Chondrocyte (in vitro differentiated cells): ENCODE measurements at places on chromosomes 1 and 21. TPM values are rescaled to one million over a fixed set of nuclear protein-coding genes. Genes with fewer than 3 reads are reported as not detected.

- H3K4me1 ChIP-seq, result peaks cover 6% of the 10 kb centered on the region
- no peak overlapping the region for H3K4me3 ChIP-seq
- peaks cover 9% of the 10 kb centered on the region for H3K36me3 ChIP-seq
- H3K27ac ChIP-seq, result no peak overlapping the region
Measured at GRCh38 chr1:18882486-18882885, 19.9 kb downstream of the ALDH4A1 start.

The PLXNA2 gene
- 22.0 to 37.9 TPM (median 24.9 TPM) in 3 replicates for total RNA-seq

DNA sequence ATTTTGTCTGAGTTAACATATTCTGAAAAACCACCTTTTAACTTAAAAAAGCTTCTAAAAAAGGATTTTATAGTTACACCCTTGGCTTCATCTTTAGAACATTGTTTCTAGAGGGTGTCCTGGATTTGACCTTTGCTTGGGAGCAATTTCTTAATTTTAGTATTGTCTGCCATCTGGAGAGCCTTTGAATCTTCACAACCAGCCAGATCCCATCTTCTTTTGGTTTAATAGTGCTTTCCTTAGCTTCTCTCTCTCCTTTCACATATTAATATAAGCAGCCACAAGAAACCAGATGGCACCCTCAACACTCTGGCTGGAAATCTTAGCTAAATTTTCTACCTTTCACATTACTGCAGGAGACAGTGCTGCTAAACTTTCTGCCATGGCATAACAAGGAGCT is 76.5 kb upstream of the TSPAN2 start:
- H3K27me3 ChIP-seq, result no peaks in the 10 kb centered on the region
- H3K4me3 ChIP-seq, result no peak overlapping the region
- no peak overlapping the region for H3K27ac ChIP-seq

The PTPRC gene
- total RNA-seq, result not detected in 3 replicates

DNA sequence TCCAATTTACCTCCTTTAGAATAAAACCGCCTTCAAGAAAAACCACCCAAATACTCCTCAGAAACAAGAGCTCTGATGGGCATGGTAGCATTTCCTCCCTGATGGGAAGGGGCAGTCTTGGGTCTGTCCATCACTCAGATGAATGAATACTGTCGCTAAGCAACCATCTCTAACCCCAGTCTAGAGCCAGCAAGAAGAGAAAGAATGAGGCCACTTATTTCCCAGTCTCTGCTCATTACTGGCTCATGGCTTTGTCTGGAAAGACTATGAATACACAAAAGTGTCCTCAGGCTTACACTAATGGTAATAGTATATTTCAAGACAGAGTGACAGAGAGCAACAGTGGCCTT is 51.0 kb upstream of the F3 start:
- no peak for DNase-seq
- H3K4me3 ChIP-seq, result no peak overlapping the region
- H3K27me3 ChIP-seq, result no peaks in the 10 kb centered on the region
- peak overlapping the region; percentile 9 for H3K27ac ChIP-seq
- H3K36me3 ChIP-seq, result no peaks in the 10 kb centered on the region

- peak overlapping the region; percentile 36 for H3K27ac ChIP-seq
- no peak for DNase-seq
Measured at GRCh38 chr1:117268535-117269455, 58.1 kb upstream of the VTCN1 start.

- no peaks in the 10 kb centered on the region for H3K4me1 ChIP-seq
- no peak overlapping the region for H3K4me3 ChIP-seq
- H3K27me3 ChIP-seq, result no peaks in the 10 kb centered on the region
- H3K27ac ChIP-seq, result no peak overlapping the region
- no peaks in the 10 kb centered on the region for H3K36me3 ChIP-seq
- peak; percentile 75 for DNase-seq
Measured at GRCh38 chr21:8990326-8991087, 1530.9 kb upstream of the TPTE start.

DNA sequence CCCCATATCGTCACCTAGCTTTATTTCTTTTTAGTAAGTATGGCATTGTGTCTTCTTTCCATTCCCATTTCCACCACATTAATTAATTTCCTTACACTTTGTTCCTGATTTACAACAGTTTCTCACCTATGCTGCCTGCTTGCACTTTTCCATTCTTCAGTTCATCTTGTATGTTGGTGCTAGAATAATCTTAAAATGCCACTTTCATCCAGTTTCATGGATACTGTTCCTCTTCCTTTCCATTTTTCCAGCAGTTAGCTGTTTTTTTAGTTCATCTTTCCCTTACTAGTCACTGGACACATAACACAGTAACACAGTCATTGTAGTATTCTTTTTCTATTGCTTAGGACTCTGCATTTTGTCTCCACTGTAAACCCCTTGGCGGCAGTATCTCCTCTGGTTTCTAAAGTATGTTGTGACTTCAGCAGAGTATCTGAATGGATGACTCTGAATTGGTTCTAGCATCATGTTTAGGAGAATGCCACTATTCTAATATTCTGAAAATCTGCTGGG is 2.1 kb downstream of the CDC7 start:
- DNase-seq, result no peak
- H3K4me1 ChIP-seq, result peaks cover 17% of the 10 kb centered on the region
- H3K4me3 ChIP-seq, result no peak overlapping the region
- peak overlapping the region; percentile 28 for H3K27ac ChIP-seq
- H3K27me3 ChIP-seq, result no peaks in the 10 kb centered on the region

The TAS1R1 gene
- not detected in 3 replicates for total RNA-seq

The KCNT2 gene
- total RNA-seq, result 11.9 to 15.9 TPM (median 13.4 TPM) in 3 replicates

GRCh38 chr1:29856340-29857114 is 620.2 kb downstream of the PTPRU start:
- DNase-seq, result no peak
- H3K36me3 ChIP-seq, result no peaks in the 10 kb centered on the region
- H3K4me3 ChIP-seq, result no peak overlapping the region
- H3K4me1 ChIP-seq, result peaks cover 8% of the 10 kb centered on the region

The PYHIN1 gene
- total RNA-seq, result not detected in 3 replicates

DNA sequence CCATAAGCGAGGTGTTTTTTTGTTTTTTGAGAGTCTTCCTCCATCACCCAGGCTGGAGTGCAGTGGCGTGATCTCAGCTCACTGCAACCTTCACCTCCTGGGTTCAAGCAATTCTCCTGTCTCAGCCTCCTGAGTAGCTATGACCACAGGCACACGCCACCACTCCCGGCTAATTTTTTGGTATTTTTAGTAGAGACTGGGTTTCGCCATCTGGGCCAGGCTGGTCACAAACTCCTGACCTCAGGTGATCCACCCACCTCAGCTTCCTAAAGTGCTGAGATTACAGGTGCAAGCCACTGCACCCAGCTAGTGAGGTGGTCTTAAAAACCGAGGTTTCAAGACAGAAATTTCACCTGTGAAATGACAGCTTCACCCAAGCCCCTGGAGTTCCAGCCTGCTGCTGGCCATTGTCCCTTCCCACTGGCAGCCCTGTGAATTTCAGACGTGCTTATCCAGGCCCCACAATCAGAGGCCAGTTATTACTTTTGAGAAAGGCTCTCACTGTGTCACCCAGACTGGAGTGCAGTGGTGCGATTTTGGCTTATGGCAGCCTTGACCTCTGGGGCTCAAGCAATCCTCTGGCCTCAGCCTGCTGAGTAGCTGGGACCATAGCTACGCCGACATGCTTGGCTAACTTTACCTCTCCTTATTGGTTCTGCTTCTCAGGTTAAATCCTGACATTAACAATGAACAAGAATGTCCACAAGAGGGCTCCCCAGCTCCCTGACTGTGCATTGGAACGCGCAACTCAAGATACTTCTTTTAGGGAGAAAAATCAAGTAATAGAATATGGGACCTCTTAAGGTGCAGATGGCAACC is 19.4 kb downstream of the ENO1 start:
- peaks cover 41% of the 10 kb centered on the region for H3K4me1 ChIP-seq
- H3K27me3 ChIP-seq, result no peaks in the 10 kb centered on the region
- H3K4me3 ChIP-seq, result no peak overlapping the region
- peak overlapping the region; percentile 89 for H3K27ac ChIP-seq
- DNase-seq, result no peak
- H3K36me3 ChIP-seq, result peaks cover 36% of the 10 kb centered on the region

- H3K36me3 ChIP-seq, result peaks cover 5% of the 10 kb centered on the region
- H3K4me1 ChIP-seq, result peaks cover 17% of the 10 kb centered on the region
- no peak overlapping the region for H3K27ac ChIP-seq
Measured at GRCh38 chr1:42178249-42178648, 13.7 kb upstream of the GUCA2A start.

The MYOG gene
- not detected in 3 replicates for total RNA-seq

DNA sequence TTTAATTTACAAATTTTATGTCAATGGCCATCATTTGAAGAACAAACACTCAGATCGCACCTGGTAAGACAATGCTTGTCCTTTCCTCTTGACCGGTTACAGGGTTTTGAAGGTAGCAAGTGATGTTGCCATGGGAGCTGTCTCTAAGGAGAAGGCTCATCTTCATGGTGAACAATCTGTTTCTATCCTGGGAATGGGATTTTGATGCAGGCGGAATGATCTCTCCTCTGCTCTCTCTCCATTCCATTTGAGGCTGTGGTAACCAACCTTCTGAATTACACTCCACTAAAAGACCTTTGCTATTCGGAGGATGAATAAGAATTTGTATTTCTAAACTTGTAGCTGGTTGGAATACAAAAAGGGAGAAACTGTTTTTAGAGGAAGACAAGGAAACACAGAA is 57.9 kb upstream of the SLC5A9 start:
- peaks cover 9% of the 10 kb centered on the region for H3K27me3 ChIP-seq
- no peak overlapping the region for H3K4me3 ChIP-seq
- H3K36me3 ChIP-seq, result peaks cover 1% of the 10 kb centered on the region
- no peak for DNase-seq
- H3K27ac ChIP-seq, result no peak overlapping the region

DNA sequence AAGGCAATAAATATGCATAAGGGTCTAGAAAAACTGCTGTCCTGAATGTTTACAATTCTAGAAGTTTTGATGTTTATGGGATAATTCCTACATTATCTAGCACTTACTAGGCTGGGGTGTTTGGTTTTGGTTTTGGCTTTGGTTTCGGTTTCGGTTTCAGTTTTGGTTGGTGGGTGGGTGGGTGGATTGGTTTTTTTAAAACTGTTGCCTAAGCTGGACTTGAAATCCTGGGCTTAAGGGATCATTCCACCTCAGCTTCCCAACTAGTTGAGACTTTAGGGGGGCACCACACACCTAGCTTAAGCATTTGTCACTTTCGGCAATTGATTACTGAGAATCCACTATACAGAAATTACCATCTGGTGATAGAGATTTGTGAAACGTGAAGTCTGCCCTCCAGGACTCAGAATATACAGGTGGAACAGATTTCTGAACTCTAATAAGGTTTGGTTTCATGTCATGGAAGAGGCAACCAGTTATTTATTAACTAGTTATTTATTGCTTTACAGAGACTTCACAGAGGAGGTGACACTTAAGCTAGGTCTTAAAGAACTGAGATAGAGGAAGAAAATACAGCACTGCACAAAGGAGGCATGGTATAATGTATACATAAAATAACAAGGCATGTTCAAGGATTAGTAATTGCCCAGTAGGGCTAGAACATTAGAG is 69.6 kb downstream of the PIK3R3 start:
- H3K4me1 ChIP-seq, result peaks cover 3% of the 10 kb centered on the region
- peaks cover 18% of the 10 kb centered on the region for H3K36me3 ChIP-seq
- no peak for DNase-seq
- no peak overlapping the region for H3K27ac ChIP-seq
- no peaks in the 10 kb centered on the region for H3K27me3 ChIP-seq

DNA sequence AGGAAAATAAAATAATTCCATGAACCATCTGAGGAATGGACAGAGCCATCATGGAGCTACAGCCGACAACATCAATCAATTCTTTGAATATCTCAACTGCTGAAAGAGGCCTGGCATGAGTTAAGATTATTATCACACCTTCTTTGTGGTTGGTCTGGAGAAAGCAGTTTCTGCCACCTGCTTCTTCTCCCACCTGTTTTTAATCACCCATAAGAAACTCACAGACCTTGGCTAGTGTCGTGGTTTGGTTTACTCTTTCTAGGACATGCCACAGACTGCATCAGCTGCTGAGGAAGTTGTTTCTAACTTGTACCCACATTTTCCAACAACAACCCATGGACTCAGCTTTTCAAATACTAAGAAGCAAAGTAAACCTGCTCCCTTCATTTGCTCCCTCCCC is 65.6 kb downstream of the NTPCR start:
- H3K27ac ChIP-seq, result no peak overlapping the region
- H3K27me3 ChIP-seq, result no peaks in the 10 kb centered on the region
- H3K4me1 ChIP-seq, result peaks cover 6% of the 10 kb centered on the region

The AK2 gene
- total RNA-seq, result 86.1 to 98.9 TPM (median 94.9 TPM) in 3 replicates

DNA sequence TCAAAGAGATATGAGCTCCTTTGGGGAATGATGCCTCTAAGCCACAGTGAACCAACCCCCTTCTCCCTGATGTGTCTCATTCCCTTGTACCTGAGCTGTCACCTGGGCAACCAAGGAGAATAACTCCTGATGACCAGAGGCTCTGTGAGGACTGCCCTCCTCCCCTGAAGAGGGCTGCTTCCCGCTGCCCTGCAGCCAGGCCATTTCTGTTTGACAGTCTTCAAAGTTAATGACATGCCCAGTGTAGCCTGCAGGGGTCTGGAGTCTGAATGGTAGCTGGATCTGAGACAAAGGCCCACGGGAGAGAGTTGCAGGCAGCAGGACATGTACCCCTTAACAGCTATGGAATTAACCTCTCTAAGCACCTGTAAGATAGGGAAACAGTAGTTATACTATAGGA is 3.4 kb upstream of the SLFNL1 start:
- H3K36me3 ChIP-seq, result peaks cover 11% of the 10 kb centered on the region
- no peak for DNase-seq
- H3K4me3 ChIP-seq, result no peak overlapping the region

GRCh38 chr1:112505878-112506277 is 2.9 kb upstream of the WNT2B start:
- H3K4me3 ChIP-seq, result no peak overlapping the region
- peaks cover 11% of the 10 kb centered on the region for H3K27me3 ChIP-seq
- no peak for DNase-seq
- peaks cover 20% of the 10 kb centered on the region for H3K4me1 ChIP-seq
- H3K36me3 ChIP-seq, result no peaks in the 10 kb centered on the region

DNA sequence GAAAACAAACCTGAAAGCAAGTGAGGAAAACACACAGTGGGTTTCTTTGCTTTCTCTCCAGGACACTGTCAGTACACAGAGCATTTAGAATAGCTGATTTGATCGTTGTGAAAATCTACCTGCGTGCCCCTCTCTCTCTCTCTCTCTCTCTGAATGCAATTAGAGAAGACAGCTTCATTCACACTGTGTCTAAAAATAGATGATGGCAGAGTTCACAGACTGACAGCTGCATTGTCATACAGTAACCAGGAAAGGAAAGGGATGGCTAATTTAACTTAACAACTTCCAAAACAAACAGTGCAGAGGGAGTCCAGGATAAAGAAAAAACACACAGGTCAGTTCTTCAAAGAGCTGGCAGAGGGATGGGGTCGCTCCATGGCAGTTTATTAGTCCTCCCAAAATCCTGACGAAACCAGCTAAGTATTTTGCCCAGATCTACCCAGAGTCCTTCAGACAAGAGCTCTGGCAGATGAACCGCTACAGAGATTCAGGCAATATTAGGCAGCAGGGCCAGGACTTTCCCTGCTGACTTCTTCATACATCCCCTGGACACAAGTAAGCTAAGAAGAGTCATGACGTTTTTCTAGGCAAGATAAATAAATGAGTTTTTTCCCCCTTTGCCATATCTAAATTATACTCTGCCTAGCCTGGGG is 58.9 kb downstream of the WLS start:
- H3K4me3 ChIP-seq, result peak overlapping the region; percentile 58
- DNase-seq, result no peak
- H3K27ac ChIP-seq, result peak overlapping the region; percentile 98
- peaks cover 79% of the 10 kb centered on the region for H3K4me1 ChIP-seq
